ENCODE measurements at places on chromosomes 3 and 15.

GRCh38 chr3:46981932-46982471, 2.5 kb downstream of the NBEAL2 start:
- DNase-seq: peak; percentile 68

- no peak for DNase-seq
These were observed 7.9 kb downstream of the PLAAT1 start for GRCh38 chr3:193248848-193249468.

GRCh38 chr3:188939814-188940572, 231.8 kb upstream of the TPRG1 start:
- no peak for DNase-seq

GRCh38 chr15:31503758-31504461, 177.3 kb downstream of the KLF13 start:
- DNase-seq: no peak

GRCh38 chr3:70885636-70886035, 573.2 kb upstream of the MDFIC2 start:
- DNase-seq: no peak

DNA sequence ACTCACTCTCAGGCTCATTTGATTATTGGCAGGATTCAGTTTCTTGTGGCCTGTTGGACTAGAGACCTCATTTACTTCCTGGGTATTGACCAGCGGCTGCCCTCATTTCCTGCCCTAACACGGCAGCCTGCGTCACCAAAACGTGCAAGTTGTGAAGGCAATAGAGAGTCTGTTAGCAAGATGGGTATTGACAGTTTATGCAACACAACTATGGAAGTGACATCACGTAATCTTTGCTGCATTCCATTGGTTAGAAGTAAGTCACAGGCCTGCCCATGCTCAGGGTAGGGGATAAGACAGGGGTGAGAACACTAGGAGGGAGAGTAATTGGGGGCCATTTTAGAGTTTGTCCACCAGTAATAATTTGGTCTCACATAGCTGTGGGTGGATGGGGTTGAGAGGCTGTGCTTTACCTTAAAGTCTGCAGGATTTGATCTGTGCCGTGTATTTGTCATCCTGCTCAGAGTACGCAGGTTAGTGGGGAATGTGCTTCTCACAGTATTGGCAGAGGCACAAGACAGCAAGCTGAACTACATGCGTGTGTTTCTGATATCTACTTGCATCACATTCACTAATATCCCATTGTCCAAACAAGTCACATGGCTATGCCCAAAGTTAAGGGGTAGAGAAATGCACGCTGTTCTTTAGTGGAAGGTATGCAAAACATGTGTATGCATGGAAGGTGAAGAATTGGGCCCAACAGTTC, 83.3 kb downstream of the EDEM1 start:
- DNase-seq: no peak

DNA sequence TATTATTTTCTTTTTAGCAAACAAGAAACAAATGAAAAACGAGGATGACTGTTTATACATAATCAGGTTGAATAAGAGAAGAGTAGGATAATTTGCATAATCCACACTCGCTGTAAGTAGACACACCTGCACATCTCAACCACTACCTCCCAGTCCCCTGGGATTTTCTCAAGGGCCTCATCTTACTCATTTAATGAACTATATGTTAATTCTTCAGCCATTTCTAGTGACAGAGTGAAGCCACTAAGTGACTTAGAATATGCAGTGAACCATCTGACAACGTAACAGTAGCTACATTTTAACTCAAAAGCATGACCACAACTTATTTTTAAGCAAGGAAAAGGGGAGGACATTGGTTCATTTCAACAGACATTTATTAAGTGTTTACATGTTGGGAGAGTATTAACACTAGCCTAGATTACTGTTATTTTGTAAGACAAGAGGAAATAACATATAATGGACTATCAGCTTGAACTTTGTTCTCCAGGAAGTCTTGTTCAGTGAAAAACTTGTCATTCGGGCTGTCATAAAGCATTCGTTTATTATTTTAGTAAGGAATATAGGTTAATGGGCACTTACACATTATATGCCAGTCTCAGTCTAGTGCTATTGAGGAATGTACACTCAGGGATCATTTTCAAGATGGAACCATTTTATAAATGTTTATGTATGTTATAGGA, 173.0 kb upstream of the ROBO2 start:
- DNase-seq: no peak

GRCh38 chr15:80856809-80857377, 77.7 kb downstream of the CEMIP start:
- DNase-seq: peak; percentile 62

DNA sequence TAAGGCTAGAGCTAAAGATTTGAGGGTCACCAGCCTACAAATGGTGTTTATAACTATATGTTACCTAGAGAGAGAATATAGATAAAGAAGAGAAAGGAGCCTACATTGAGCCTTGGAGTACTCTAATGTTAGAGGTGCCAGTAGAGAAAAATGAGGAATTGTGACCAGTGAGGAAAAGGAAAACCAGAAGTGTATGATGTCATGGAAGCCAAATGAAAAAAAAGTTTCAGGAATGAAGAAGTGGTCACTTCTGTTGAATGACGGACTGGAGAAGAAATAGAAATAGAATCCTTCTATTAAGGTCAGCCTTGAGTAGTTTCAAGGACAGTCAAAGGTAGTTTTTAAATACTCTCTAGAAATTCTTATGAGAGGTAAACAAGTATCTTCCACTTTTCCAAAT, 51.2 kb upstream of the MLF1 start:
- no peak for DNase-seq

GRCh38 chr3:184481984-184482671, 79.5 kb upstream of the EPHB3 start:
- peak; percentile 46 for DNase-seq

DNA sequence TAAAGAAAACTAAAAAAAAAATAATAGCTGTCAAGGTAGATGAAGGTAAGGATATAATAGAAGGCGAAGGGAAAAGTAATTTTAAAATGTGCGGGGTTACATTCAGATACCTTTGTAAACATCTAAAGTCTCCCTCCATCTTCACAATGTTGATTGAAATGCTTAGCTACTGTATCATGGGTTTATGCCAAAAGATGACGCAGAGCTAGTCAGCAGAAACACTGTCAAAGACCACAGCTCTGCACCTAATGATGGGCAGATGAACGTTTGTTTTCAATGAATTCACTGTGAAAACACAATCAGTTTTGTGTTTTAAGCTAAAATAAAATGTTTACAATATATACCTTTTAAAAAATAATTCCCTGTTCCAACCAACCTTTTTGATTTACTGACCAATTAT, 61.2 kb downstream of the RFTN1 start:
- no peak for DNase-seq

- peak; percentile 58 for DNase-seq
These were observed 1093.6 kb upstream of the ALCAM start for GRCh38 chr3:104273046-104273649.

- DNase-seq: no peak
These were observed 246.1 kb downstream of the NR2F2 start for GRCh38 chr15:96576596-96576995.

GRCh38 chr3:114464548-114464947, 170.7 kb downstream of the TIGIT start:
- DNase-seq: no peak

- no peak for DNase-seq
These were observed 32.2 kb upstream of the LACTB start for GRCh38 chr15:63089260-63090043.

DNA sequence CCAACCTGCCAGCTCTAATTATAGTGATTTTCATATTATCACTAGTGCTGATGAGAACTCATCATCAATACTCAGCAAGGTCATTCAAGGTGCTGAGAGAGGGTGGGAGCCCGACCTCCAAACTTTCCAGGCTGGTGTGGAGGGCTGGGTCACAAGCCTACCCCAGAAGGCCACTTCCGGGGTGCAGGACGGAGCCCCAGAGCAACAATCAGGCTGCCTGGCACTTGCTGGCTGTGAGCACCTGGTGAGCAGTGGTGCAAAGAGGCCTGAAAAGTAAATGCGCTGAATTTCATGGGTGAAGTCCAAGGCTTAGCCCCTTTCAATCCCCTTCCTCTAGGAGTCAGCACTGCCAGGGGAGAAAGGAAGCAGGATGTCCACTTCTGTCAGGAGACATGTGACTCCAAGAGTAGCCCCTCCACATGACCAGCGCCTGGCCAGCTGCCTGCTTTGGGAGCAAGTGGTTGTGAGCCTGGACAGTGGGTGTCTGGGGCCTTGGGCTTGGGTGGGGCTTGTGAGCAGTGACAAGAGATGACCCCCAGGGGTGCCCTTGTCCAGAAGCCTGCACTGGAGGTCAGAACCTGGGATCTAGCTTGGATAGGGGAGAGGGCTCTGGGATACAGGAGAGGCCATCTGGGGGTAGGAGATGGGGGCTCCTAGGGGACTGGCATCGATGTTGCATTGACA, 165.0 kb upstream of the TLE3 start:
- DNase-seq: no peak

DNA sequence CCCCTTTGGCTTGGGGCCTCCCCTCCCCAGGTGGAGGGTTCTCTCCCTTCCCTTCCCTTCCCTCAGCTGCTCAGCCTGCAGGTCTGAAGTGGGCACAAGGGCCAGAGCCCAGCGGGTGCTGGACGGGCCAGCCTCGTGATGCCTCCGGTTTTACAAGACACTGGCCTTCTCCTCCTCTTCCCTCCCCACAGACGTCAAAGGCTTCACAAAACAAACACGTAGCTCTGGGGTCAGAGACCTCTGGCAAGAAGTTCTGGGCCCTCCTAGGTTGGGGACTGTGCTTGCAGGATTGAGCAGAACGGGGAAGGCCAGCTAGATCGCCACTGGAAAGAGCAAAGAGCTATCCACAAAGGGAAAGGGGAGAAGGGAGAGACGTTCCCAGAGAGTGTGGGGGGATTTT, 81.4 kb upstream of the TPM1 start:
- no peak for DNase-seq

GRCh38 chr3:120102232-120102631, 8.0 kb upstream of the GSK3B start:
- DNase-seq: no peak

DNA sequence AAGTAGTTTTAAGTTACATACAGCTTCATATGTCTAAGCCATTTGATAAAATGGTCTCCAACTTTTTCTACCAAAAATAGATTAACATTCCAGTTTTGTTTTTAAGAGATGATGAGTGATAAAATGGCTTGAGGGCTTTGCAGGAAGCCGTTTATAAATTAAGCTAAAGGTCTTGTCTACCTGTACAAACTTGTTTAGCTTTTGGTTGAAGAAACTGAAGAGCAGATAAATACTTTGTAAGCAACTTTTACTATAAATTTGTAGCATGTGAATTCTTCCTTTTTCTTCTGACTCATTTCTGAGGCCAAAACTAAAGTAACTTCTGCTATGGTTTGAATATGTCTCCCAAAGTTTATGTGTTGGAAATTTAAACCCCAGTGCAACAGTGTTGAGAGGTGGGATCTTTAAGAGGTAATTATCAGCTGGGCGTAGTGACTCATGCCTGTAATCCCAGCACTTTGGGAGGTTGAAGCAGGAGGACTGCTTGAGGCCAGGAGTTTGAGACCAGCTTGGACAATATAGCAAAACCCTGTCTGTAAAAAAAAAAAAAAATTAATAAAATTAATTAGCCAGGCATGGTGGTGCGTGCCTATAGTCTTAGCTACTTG, 8.2 kb upstream of the NEDD4 start:
- DNase-seq: no peak

GRCh38 chr3:127074900-127075360, 92.0 kb downstream of the PLXNA1 start:
- DNase-seq: no peak

GRCh38 chr3:120765830-120766493, 23.4 kb downstream of the GTF2E1 start:
- no peak for DNase-seq

Data from T47D (cell line).